Chondrocyte (in vitro differentiated cells): ENCODE measurements at places on chromosomes 6 and 20. TPM values are rescaled to one million over a fixed set of nuclear protein-coding genes. Genes with fewer than 3 reads are reported as not detected.
A peak's percentile ranks its signal among the peaks of the same experiment; 100 is the strongest.

DNA sequence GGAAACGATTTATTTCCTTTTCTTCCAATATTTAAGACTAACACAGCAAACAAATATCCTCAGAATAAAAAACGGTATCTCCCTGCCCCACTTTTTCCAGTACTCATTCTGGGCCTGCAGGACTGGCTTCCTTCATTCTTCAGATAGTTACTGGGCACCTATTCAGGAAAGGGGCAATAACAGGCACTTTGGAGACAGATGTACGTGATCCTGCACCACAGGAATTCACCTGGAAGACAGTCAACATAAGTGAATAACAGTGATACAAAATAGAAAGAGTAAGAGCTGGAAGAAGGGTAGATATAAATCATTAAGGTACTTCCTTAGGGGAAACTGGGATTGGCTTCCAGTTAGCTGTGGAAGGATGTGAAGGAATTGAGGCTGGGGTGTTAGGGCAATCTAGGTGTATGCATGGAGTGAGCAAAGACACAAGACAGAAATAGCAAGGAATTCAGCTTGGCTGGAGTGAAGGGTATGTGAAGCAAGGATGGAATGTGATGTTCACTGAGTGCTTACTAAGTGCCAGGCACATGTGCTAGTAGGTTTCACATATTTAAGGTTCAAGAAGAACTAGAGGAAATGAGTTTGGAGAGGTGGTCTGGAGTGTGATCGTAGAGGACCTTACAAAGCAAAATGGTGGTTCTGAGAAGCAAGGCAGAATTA, 49.3 kb upstream of the FAM83C start:
- DNase-seq: no peak

The MUC21 gene
- total RNA-seq: not detected in 3 replicates

DNA sequence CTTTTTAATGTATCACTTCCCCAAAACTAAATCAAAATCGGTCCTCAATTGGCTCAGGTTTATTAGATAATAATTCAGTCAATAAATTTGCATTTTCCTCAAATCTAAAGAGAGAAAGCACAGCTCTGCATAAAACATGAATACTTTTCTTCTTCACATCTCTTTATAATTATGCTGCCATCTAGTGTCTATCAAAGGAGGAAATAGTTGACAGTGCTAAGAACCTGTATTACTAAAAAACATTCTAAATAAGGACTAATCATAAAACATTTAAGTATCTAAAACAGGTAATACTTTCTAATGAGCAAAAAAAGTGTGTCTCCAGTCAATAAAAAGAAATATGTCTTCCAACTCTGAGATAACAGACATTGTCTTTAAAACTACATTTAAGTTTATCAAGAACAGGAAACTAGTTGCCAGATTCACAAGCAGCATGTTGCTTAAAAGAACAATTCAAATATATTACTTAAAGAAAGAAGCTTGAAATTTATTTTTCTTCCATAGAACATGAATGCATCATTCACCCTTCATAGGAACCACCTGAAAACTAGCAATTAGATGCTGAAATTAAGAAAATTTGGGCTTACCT, 56.5 kb upstream of the DST start:
- DNase-seq: no peak

DNA sequence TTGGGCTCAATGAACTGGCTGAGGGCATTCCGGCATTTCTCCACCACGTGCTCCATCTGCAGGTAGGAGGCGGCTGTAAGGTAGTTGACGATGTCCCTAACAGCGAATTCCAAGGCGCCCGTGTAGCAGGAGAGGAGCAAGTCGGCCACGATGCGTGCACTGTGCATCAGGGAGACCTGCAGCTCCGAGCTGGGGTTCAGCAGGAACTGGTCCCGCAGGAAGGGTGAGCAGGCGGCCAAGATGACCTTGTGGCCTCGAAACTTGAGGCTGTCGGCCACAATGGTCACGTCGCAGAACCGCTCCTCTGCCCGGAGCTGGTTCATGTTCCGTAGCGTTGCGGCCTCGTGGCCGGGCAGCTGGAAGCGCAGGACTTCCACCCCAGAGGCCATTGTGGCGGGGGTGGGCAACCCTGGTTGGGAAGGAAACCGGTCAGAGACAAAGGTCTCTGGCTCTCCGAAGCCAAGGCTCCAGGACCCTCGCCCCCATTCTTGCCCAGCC, 920 bp downstream of the ZBTB12 start:
- peak; percentile 86 for DNase-seq

The HCK gene
- total RNA-seq: not detected in 3 replicates

DNA sequence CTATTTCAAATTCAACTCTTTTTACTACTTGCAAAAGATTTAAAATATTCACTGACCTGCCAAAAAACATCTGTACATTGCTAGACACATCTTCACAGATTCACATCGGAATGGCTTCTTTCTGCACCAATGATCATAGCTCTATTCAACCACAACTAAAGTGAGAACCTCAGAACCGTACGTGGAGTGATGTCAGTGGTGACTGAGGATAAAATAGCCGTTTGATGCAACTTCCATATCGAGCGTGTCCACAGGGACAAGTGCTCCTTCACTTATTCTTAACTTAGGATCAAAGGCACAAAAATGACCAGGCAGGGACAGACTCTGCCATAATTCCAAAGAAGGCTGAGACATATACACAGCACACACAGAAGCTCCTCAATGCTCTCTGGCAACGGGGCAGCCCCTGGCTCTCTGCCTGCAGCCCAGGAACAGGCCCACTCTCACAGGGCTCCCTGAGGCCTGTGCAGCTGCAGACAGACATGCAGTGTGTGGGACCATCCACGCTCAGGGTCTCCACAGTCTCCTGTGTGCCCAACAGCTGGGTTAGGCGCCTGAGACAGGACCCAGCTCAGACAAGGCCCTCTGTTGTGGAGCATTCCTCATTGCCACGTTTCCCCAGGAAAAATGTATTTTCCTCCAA, 22.8 kb downstream of the FYN start:
- DNase-seq: no peak

The KHDC1L gene
- not detected in 3 replicates for total RNA-seq

DNA sequence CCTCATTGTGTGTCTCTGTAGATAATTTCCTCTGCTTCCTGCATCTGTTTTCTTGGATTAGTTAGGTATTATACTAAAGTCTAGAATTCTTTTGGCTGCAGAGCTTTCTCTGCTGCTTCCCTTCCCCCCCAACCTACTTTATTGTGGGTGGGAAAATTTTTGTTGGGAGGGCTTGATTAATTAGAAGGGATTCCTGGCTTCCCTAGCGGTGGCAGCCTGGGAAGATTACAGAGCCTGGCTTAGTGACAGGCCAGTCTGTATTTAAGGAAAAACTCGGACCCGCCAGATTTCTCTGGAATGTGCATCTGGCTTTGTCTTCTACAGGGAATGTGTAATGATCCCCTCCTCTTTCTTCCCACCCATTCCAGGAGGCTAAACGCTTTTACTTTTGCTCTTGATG, 31.2 kb downstream of the SLX4IP start:
- DNase-seq: no peak

The VPS16 gene
- total RNA-seq: 29.9 to 40.7 TPM (median 32.7 TPM) in 3 replicates

The PRKN gene
- total RNA-seq: 5.1 to 8.7 TPM (median 5.7 TPM) in 3 replicates

DNA sequence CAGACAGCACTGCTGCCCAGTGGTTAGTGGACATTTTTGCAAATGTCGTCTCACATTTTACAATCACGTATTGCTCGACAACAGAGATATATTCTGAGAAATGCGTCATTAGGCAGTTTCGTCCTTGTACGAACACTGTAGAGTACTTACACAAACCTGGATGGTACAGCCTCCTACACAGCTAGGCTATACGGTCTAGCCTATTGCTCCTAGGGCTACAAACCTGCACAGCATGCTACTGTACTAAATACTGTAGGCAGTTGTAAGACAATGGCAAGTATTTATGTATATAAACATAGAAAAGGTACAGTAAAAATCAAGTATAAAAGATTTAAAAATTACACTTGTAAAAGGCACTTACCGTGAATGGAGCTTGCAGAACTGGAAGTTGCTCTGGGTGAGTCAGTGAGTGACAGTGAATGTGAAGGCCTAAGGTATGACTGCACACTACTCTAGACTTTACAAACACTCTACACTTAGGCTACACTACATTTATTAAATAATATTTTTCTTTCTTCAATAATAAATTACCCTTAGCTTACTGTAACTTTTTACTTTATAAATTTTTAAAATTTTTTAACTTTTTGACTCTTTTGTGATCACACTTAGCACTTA, 43.1 kb downstream of the ALDH5A1 start:
- DNase-seq: no peak

The MOG gene
- 0.82 TPM in 1 of 3 replicates, not detected in the others for total RNA-seq

The BPI gene
- 0.55 to 0.74 TPM (median 0.68 TPM) in 3 replicates for total RNA-seq

The RAD21L1 gene
- not detected in 3 replicates for total RNA-seq

- no peak for DNase-seq
Observed at GRCh38 chr6:162621246-162621645, 106.3 kb downstream of the PRKN start.

DNA sequence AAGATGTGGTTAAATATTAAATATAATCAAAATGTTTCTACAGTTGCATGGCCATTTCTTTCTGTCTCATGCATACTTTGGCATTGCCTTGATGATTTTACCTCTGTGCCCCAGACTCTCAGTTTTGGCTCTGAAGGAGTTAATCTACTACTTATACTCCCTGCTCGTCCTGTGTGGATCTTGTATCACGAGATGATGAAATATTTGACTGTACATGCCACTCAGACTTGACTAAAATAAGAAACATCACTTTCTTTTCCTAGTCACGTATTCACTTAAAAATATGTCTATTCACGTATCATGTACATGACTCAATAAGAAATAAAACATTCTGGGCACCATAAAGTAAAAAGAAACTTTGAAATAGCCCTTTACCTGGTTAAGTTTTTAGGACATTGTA, 397.7 kb downstream of the RFPL4B start:
- no peak for DNase-seq

The LTB gene
- not detected in 3 replicates for total RNA-seq

DNA sequence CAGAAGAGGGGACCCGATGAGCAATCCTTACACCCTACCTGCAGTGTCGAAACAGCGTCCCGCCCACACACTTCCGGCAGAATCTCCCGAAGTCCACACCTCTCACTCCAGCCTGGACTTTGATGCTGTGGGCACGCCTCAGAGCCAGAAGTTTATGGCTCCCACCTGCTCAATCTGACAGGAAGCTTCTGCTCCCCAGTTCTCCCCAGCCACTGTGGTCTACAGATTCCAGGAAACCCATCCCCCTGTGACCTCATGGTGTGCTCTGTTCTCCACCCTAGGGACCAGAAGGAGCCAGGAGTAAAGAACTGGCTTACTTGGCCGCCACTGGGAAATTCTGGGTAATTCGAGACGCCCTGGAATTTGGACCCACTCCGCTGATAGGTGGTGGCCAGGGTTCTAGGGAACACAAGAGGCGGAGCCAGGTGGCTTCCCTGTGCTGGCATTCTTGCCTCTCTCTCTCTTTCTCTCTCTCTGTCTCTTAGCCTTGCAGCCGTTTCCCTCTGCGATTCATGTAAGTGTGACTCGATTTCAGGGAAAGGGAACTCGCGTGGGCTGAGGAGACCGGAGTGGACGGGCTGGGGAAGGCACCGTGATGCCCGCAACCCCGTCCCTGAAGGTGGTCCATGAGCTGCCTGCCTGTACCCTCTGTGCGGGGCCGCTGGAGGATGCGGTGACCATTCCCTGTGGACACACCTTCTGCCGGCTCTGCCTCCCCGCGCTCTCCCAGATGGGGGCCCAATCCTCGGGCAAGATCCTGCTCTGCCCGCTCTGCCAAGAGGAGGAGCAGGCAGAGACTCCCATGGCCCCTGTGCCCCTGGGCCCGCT, at the start of gene TRIM15:
Gene TRIM15, plus strand, starts transcription at position 457 of the 828 bp plus-strand sequence. Its CDS starts 139 bp downstream, at position 596.
- no peak for DNase-seq

- DNase-seq: no peak
Observed at GRCh38 chr20:9156529-9157280, 87.8 kb downstream of the PLCB4 start.

The HS3ST5 gene
- 0.05 to 0.63 TPM (median 0.10 TPM) in 3 replicates for total RNA-seq

DNA sequence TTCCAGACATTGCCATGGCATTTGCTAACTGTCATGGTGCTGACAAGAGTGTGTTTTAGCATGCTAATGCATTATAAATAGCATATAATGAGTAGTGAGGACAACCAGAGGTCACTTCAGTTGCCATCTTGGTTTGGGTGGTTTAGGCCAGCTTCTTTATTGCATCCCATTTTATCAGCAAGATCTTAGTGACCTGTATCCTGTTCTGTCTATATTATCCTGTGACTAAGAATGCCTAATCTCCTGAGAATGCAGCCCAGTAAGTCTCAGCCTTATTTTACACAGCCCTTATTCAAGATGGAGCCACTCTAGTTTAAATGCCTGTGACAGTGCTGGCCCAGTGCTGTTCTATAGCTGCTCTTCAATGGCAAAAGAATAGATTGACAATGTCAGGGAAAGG, 781.0 kb upstream of the ADGRB3 start:
- DNase-seq: no peak

The RPP21 gene
- total RNA-seq: 38.4 to 41.8 TPM (median 39.7 TPM) in 3 replicates

DNA sequence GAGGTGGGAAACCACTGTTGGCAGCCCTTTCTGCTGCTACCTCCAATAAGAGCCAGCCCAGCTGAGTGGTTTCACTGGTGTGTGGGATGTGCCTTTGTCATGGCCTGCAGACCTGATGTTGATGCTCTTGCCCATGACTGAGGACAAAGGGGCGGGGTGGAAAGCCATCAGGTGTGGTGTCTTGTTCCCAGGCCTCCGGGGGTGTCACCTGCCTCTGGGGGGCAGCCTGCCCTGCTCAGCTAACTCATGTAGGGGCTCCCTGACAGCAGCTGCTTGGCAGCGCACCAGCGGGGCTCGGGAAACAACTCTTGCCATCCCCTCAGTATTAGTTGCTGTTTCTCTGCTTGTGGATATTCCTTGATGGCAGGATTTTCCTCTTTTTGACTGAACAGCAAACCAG, 91.3 kb downstream of the LYRM2 start:
- no peak for DNase-seq

- no peak for DNase-seq
Observed at GRCh38 chr6:17583811-17584210, 16.3 kb upstream of the FAM8A1 start.

- no peak for DNase-seq
Observed at GRCh38 chr6:122657601-122658000, 47.4 kb downstream of the PKIB start.

The OSER1 gene
- total RNA-seq: 30.3 to 33.0 TPM (median 31.5 TPM) in 3 replicates

DNA sequence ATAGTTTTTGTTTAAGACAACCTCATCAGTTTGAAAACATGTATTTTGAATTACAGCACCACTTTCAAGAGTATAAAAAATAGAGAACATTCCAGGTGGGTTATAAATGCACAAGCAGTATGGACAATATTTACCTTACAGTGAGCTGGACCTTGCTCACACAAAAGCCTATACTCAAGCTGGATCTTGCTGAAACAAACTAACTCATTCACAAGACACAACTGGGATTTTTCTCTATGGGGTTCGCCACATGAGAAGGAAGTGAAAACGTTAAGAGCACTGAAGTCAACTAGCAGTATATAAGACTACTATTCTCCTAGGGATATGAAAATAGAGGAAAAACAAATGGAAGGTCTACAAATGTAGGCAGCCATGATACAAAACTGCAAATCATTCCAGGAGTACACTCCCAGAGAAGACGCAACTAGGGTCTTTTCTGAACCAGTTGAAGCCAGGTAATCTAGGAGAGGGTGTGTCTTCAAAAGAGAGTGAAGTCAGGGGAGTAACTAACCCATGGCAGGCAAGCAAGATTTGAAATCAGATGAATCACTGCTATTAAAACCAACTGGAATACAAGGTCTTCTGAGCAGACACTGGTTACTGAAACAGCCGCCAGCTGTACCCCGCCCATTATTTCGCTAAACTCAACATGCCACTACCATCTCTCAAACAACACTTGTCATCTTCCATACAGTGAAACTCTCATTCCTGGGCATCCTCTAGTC, 26.5 kb downstream of the STAU1 start:
- DNase-seq: no peak
